ENCODE measurements at places on chromosomes 3 and 15.

DNA sequence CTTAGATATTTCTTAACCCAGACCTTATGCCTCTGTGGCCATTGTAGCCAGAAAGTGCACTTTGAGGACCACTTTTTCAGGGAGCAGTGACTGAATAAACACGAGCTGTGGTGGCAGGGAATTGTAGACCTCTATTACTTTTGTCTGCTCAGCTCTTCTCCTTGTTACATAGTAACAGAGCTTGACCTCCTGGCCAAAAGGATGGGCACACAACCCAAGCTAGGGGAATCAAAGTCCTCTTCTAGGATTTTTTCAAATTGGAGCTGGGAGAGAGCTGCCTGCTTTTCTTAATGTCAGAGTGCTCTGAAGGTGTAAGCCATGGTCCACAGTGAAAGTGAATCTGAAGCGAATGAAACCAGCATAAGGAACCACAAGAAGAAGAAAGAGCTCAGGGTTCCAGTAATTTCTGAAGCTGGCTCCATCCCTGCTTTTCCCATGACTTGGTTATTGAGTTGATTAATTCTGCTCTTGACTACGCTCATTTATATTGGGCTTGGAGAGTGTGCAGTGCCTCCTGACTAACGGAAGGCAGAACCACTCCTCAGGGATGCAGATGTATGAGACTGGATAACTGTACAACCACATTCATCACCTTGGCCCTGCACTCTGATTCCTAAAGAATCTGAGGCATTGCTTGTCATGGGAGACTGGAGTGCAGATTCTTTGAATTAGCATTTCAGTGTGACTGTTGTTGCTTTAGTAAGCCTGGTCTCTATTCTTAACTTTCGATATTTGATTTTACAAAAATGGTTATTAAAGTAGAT is 60.9 kb downstream of the TLNRD1 start:
- no peak for DNase-seq

- no peak for DNase-seq
Observed at GRCh38 chr15:99345832-99346462, 94.7 kb downstream of the LRRC28 start.

GRCh38 chr3:168029705-168030104 is 66.0 kb downstream of the GOLIM4 start:
- no peak for DNase-seq

DNA sequence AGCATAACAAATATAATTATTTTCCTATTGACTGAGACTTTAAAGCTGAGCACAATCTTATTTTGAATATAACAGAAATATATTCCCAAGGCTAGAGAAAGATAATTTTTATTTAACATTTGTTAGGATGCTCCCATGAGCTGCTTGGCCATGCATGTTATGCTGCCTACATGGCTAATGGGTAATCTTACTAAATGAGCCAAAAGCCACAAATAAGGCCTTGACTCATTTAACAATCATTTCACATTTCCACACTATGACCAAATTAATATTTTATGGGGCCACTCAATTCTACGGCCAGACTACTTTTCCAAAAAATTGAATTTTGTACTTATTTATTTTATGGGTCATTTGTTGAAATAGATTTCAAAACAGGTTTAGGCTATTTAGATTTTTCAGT is 141.7 kb downstream of the MEIS2 start:
- DNase-seq = no peak

DNA sequence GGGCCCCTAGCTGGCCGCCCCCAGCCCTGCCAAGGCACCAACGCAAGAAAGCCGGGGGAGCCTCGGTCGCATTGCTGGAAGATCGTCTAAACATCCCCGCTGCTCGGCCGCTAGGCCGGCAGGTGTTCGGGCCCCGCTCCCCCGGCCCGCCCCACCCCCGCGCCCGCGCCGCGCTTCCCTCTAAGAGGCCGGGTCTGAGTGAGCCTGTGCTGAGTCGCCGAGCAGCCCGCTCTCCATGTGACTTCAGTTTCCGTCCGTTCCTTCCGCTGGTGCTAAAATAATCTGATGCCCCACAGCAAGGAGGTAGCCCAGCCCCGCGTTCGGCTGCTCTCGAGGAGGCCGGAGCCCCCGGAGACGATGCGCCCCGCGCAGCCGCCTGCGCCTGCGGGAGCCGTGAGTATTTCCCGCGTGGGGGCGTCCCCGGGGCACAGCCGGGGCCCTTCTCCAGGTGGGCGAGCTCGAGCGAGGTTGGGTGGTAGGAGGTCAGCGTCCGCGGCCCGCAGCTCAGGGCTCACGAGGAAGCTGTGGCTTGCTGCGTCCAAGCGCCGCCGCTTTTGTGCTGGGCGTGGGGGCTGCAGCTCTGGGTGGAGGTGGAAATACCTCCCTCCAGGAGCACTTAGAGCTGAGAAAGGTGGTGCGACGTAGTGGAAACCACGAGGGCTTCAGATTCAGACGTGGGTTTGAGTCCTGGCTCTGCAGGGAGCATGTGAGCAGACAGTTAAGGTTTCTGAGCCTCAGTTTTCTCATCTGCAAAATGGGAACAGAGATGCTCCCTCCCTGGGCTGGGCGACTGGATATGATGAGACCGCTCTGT is at the start of gene NRROS:
NRROS (plus strand) TSS at position 212 of the 814 bp plus-strand sequence. CDS start 14,846 bp downstream, outside the sequence.
- peak; percentile 51 for DNase-seq

DNA sequence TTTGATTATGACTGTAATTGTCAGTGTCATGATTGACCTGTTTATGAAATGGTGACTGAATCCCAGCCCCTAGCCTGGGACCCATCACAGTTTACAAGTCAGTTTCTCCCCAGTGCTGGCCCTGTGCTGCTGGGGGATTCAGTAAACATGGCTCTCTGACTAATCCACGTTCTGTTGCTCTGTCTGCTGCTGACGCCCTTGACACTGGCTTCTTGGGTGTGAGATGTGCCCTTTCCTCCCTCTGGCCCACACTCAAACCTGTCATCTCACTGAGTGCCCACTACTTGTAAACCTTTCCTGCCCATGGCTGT is 84.2 kb downstream of the COL6A5 start:
- DNase-seq = no peak

- no peak for DNase-seq
Observed at GRCh38 chr15:69009341-69009740, 5.2 kb upstream of the NOX5 start.

DNA sequence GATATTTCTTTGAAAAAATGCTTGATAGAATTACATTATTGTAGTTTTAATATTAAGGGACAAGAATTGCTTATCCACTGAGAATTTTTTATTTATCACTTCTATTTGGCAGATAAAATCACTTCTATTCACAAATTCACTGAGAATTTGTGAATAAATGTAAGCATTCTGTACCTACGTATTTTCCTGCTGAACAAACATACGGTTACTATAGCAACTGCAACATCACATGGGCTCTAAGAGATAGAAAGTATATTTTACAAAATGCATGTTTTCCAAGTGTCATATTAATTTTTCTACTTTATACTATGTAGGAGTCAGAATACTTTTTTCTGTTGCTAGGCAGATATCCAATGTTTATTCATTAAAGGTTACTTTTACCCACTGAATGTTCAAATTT is 166.2 kb downstream of the ZIC1 start:
- no peak for DNase-seq

GRCh38 chr15:66588537-66588936 is 22.7 kb upstream of the LCTL start:
- no peak for DNase-seq

DNA sequence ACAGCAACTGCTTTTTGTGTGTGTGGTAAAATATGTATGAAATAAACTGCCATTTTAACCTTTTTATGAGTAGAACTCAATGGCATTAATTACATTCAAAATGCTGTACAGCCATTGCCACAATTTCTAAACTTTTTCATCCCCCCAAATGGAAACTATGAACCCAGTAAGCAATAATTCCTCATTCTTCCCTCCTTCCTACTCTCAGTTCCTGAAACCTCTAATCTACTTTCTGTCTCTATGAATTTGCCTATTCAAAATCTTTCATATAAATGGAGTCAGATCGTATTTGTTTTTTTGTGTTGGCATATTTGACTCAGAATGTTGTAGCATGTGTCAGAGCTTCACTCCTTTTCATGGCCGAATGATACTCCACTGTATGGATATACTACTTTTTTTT is 5.3 kb upstream of the BLM start:
- no peak for DNase-seq

GRCh38 chr15:55319537-55320237 is 665 bp downstream of the PIGB start:
- no peak for DNase-seq

DNA sequence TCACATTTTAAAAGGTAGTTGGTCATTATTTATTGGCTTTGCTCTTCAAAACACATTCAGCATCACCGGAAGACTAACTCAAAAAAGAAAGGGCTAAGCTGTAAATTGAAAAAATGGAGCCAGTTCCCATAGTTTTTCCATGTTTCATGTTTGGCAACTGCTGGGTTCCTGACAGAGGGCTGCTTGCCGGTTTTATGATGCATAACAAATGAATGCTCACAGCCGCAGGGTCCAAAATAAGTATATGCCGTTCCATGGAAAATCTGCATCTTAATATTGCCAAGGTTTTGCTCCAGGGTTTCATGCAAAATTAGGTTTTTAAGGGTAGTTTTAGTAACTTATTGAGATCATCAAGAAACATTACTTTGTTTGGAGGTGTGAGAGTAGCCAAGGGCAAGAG is 15.8 kb downstream of the SLC12A1 start:
- DNase-seq = no peak

DNA sequence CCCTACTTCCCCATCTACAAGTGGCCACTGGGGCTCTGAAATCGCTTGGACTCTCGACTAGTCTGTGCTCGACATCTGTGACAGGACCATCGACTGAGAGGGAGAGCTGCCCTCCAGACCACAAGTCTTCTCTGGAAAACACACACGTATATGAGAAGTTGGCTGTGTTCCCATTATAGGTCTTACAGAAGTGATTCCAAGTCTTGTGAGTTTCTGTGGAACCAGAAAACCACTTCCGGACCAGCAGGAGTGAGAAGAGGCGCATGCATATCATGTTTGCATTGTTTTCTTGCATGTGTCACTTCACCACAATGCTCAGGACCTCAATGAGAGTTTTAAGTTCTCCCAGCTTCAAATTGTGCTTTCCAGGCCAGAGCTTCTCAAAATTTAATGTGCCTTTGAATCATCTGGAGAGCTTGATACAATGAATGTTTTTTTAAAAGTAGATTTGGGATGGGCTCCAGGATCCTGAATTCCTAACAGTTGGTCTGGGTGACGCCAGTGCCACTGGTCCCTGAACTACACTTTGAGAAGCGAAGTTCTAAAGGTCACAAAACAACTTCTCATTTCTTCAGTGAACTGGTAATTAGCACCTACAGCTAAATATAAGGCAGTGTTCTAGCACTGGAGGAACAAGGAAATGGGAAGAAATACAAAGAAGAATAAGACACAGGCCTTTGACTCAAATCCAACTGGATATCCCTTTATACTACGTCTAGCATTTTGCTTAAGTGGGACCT is 15.7 kb downstream of the LIPC start:
- no peak for DNase-seq

GRCh38 chr3:67044295-67044694 is 46.2 kb downstream of the KBTBD8 start:
- no peak for DNase-seq

DNA sequence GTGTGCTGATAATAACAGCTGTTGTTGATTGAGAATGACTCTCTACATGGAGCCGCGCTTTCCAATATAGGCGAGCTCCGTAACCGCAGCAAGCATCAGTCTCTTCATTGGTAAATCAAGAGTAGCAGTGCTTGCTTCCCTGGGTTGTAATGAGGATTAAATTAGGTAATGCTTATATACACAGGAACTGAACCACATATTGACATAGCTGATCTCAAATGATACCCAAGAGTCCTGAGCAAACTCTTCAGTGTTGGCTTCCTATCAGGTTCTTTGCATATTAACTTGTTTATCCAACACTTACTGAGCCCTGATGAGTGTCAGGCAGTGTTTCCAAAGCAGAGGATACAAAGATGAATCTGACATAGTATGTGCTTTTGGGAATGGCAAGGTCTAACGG is 46.4 kb upstream of the SLCO3A1 start:
- no peak for DNase-seq

GRCh38 chr3:136943436-136943835 is 14.3 kb upstream of the IL20RB start:
- DNase-seq = no peak

GRCh38 chr3:48686538-48687219 is 964 bp upstream of the NCKIPSD start:
- DNase-seq = no peak

- DNase-seq = no peak
Observed at GRCh38 chr3:195150181-195151118, 120.5 kb downstream of the XXYLT1 start.

DNA sequence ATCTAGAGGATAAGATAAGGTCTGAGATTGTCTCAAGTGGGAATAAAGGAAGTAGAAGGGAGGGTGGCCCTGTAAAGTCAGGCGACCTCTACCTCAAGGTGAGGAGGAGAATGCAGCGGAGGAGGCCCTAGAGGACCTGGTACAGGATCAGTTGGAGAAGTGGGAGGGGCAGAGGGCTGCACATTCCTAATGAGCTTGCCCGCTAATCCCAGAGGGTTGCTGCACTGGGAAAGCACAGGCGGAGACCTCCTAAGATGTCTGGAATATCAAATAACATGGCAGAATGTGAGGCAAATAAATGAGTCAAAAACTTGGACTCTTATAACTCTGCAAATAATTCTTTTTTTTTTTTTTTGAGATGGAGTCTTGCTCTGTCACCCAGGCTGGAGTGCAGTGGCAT is 30.2 kb upstream of the VPS8 start:
- DNase-seq = no peak

GRCh38 chr3:132788301-132788671 is 66.1 kb upstream of the NPHP3 start:
- no peak for DNase-seq

DNA sequence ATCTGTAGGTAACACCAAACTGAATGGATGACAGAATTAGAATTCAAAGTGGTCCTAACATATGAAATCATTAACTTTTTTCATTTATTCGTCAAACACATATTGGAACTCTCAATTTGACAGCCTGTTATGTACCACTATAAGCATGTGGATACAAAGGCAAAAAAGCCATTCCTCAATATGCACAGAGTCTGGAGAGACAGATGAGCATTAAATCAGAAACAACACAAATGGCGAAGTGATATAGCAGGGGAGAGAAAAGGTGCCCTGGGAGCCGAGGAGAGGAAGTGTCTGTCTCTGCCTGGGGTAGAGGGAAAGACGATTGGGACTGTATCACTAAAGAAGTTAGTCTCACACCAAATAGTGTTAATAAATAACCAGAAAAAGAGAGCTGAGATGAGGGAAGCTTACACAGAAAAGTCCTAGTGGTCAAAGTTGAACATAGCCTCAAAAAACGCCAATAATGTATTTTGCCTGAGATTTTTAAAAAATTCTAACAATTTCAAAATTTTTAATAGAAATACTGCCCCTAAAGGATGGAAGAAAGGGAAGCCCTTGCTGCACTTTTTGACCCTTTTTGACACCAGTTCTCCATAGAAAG is 417.5 kb downstream of the TUSC7 start:
- no peak for DNase-seq

- DNase-seq = no peak
Observed at GRCh38 chr3:39479701-39480414, 12.4 kb downstream of the MOBP start.

DNA sequence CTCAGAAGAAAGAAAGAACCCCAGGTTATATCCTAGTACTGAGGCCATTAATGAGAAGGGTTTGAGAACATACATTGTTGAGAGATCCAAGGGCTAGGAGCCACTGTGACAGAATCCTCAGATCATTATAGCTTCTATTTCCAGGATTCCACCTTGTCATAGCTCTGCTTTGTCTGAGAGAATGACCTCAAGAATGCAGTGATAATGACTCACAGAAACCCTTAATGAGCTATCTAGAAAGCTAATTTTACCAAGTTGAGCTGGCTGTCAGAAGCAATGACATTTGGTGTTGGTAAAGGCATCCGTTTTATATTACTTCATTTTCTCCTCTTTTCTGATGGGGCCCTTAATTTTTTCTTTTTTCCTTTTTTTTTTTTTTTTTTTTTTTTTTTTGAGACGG is 10.9 kb downstream of the TRIP4 start:
- no peak for DNase-seq
